ENCODE measurements at places on chromosomes 2 and 18.
A peak's percentile ranks its signal among the peaks of the same experiment; 100 is the strongest.

DNA sequence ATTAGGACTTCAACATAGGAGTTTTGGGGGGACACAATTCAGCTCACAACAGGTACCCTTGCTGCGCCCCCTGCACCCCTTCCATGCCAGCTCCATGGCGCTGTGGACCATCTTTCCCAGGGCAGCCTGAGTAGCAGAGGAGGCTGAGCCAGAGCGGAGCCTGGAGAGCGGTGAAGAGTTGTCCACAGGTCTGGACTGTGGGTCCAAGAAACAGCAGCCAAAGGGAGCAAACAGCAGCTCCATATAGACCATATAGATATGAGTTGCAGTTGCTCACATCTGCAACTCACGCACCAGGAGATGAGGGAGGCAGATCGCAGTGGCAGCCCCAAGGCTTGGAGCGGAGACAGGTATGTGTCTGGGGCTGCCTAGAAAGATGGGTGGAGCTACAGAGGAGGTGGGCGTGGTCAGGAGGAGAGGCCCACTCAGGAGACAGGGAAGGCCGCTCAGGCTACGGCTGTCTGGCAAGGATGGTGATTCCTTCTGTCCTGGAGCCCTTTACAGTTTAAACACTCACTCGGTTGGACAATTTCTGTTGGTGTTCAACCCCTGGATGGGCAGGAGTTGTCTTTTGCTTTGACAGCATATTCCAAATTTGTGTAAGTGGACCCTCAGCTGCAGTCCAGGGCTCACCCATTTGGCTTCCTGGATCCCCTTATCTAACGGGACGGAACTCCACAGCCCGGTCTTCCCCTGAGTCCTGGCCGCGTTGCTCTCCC is 155.1 kb downstream of the LPIN1 start:
- DNase-seq: no peak

DNA sequence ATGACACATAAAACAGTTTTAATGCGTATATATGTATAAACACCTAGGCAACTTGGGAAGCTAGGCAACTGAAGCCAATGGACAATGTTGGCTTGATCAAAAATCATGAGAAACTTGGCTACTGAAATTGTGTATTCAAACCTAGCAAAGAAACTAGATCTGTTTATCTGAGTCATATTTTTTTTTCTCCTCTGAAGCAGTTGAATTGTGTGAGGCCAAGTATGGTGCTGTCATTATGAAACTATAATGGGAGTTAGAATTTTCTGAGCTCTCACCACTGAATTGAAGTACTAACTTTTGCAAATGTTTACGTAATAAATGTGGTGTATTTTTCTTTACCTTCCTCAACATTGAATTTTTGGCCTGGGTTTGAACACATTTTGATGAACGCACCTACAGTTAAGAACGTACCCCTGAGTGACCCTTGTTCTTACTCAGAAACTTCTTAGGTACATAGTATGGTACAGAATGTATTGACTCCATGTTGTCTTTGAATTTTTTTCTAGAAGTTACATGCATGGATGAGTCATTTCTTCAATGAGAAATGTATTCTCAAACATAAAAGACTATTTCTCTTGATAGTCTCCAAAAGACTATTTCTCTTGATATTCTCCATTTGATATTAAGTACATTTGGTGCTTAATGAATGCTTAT is 23.8 kb downstream of the CD28 start:
- DNase-seq: no peak

GRCh38 chr2:147490401-147491261 is 354.2 kb upstream of the ACVR2A start:
- DNase-seq: no peak

- no peak for DNase-seq
These were observed 134.8 kb downstream of the RTP5 start for GRCh38 chr2:242004223-242004901.

DNA sequence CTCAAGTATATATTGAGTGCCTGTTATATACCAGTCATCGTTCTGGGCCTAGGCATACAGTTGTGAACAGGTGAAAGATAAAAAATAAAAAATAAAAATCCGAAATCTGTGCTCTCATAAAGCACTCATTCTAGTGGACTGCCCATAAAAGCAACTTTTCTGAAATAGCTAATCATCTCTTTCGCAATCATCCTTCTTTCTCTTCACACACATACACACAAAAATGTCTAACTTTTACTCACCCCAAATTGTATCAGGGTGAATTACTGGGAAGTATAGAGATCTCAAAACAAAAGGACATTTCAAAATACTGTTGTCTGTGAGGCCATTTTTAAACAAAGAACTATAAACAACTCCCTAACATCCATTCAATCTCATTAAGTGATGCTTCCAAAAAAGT is 29.6 kb upstream of the ORC2 start:
- no peak for DNase-seq

DNA sequence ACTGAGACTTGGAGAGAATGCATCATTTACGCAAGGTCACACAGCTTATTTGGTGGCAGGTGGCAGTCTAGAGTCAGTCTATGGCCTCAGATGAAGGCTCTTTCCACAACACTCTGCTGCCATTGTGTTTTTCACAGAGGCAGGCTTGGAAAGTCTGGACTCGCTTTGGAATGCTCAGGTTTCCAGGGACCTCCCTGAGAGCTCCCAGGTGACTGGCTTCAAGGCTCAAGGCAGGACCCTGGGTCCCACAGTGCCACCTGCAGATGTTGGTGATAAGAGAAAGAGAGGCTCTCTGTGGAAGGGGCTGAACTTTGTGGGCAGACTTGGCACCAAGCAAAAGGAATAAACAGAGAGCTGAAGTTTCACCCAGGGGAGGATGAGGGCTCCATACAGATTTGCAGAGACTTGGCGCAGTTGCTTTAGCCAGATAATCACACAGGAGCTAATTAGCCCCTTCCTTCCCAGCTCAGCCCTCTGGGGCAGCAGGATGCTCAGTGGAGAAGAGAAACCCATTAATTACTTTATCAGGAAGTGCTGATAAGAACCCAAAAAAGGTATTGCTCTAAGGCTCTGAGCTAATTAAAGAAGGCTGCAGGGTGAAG is 103.5 kb downstream of the LBH start:
- no peak for DNase-seq

GRCh38 chr2:68879296-68879695 is 8.1 kb upstream of the BMP10 start:
- no peak for DNase-seq

- no peak for DNase-seq
These were observed 469.4 kb downstream of the IRS1 start for GRCh38 chr2:226330206-226330605.

DNA sequence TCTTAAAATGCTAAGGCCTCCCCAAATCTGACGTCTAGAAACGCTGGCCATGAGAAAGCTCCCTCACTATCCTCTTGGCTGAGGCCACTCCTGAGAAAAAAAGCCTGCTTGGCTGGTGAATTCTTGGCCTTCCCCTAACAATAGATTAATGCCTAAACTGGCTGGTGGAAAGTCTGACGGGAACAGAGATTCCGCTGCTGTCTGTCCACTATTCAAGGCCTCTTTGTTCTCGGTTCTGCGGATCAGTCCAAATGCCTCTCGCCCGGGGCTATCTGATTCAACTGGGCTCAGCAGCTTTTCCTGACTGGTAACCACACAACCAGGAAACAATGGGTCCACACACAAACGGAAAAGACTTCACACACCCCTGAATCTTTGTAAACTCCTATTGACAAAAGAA is 27.2 kb downstream of the PXDN start:
- no peak for DNase-seq

DNA sequence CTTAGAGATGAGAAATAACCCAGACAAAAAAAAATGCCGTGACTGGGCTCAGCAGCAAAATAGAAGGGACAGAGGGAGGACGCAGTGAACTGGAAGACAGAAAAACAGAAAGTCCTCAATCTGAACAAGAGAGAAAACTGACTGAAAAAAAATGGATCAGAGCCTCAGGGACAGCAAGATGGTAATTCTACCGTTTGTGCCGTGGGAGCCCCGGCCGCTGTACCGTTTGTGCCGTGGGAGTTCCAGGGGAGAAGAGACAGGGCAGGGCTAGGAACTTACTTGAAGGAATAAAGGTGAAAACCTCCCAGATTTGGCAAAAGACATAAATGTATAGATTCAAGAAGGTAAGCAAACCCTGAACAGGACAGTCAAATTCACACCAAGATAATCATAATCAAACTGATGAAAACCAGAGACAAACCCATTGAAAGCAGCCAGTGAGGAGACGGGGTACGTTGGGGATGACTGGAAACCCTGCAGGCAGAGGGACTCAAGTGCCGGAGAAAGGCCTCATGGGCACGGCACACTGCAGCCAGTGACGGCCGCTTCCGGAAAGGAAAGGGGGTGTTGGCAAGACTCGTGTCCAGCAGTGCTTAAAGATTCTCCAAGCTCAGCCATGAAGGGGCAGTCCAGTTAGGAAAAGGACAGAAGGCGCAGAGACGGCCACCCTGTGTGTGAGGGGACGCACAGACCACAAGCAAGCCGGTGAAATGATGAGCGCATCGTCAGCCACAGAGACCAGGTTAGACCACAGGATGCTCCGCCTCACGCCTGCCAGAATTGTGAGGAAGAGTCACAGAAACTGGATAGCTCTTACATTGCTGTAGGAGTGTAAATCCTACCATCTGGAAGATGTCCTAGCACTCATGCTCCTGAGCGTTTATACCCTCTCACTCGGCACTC is 40.0 kb upstream of the NFATC1 start:
- no peak for DNase-seq

DNA sequence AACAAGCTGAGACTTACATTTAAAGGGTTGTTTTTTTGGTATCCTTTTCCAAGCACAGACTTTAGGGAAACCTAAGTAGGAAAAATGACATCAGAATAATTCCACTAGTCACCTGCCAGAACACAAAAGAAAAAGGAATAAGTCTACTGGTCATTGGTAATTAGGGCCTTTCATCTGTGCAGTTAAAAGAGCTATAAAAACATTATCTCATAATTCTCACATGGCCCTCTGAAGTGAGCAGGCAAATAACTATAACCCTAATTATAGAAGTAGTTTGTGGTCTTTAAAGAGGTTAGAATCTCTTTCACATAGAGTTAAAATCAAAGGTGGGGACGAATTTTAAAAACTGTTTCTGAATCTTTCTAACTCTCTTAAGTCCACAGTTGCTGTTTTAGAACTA is 111.1 kb upstream of the B3GNT2 start:
- DNase-seq: no peak

DNA sequence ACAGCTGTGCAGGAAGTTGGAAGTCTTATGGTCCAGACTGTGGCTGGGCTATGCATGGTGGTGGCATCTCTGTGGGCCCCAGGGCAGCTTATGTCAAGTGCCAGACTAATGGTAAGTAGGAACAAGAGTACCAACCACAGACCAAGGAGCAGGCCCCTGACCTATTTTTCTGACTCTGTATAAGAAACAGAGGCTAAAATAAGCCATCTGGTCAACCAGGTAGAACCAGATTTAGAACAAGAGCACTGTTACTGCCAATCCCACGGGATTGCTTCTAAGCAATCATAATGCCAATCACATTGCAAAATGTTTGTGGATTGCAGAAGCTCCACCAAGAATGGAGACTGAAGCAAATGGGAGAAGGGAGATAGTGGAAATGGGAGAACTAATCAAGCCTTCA is 11.1 kb upstream of the ST3GAL5 start:
- DNase-seq: no peak

DNA sequence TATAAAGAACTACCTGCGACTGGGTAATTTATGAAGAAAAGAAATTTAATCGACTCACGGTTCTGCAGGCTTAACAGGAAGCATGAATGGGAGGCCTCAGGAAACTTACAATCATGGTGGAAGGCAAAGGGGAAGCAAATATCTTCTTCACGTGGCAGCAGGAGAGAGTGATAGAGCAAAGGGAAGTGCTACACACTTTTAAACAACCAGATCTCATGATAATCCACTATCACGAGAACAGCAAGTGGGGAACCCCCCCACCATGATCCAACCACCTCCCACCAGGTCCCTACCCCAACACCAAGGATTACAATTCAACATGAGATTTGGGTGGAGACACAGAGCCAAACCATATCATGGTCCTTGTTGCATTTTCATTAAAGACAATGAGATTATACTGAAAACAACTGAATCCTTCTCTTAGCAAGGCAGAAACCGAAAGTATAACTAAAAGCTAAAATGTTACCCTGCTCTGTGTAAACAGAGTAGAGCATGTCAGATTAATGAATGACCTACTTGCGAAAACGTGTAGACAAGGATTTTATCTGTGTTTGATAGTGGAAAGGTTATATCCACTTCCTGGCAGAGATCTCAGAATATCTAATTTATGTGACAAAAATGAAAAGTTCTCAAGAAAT is 60.1 kb upstream of the RBBP8 start:
- no peak for DNase-seq

DNA sequence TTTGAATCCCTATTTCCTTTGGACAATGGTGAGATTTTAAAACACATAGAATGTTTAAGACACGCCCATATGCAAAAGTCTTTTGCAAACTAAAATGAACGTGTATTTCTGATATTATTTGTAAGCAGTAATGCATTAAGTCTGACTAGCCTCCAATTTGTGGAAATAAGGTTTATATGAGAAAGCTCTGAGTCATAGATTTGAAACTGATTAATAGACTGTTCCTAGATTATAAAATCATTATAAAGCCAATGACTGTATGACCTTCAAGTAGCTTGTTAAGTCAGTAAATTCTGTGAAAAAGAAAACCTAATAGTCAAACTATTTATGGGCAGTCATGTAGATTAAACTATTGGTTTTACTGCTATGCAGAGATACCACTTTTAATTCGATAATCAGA is 12.8 kb upstream of the EFEMP1 start:
- DNase-seq: no peak

- DNase-seq: no peak
These were observed 9.3 kb upstream of the ALLC start for GRCh38 chr2:3648652-3649177.

DNA sequence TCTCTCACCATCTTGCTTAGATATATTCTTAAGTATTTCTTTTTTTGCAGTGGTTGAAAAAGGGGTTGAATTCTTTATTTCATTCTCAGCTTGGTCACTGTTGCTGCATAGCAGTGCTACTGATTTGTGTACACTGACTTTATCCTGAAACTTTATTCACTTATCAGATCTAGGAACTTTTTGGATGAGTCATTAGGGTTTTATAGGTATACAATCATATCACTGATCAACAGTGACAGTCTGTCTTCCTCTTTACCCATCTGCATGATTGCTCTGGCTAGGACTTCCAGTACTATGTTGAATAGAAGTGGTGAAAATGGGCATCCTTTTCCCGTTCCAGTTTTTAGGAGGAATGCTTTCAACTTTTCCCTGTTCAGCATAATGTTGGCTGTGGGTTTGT is 6.5 kb downstream of the STARD6 start:
- DNase-seq: no peak

DNA sequence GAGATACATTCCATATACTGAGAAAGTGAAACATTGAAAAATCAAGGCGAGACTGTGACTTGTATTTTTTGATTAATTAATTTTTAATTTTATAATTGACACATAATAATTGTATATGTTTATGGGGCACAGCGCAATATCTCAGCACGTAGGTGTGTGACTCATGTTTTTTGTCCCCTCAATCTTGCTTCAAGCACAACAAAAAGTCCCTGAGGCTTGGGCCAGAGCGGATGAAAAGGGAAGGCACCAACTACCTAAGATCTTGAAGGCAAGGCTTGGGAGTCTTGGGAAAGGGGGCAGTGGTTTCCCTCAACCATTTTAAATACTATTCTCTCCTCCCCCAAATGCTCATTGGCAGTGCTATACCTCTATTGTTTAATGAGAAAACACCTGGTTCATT is 9.9 kb downstream of the SGPP2 start:
- no peak for DNase-seq

- peak; percentile 71 for DNase-seq
These were observed 21.9 kb downstream of the TEX44 start for GRCh38 chr2:231614559-231615057.

Data from activated CD4-positive, CD25-positive, alpha-beta regulatory T cell treated with anti-CD3 and anti-CD28 coated beads, Interleukin-2, amount 50 U/mL, for 72 hours (primary cell).